Cortex of kidney (tissue), 1 donor: ENCODE measurements at places on chromosomes 2 and 18.

- no peak for DNase-seq
These were observed 535.4 kb upstream of the RAB6C start for GRCh38 chr2:129443865-129444739.

DNA sequence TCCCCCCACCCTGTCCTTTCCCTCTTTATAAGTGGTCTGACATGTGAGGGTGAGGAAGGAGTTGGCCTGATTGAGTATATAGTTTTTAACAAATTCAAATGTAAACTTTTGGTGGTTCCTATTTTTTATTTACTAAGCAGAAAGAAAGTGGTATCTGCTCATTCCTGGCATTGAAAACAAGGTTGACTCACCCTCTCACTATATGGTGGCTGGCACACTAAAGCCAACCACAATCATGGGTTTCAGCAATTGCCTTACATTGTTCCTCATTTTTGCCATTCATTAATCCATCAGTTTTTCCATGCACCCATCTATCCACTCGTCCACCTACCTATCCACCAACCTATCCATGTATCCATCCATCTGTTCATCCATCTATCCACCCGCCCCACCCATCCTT is 75.4 kb upstream of the IGFBP5 start:
- no peak for DNase-seq

GRCh38 chr2:234099266-234099665 is 48.8 kb downstream of the SPP2 start:
- DNase-seq: no peak

GRCh38 chr2:78707776-78708386 is 317.6 kb upstream of the REG3G start:
- DNase-seq: no peak
